ENCODE measurements at places on chromosomes 7 and 10. TPM values are rescaled to one million over a fixed set of nuclear protein-coding genes. Genes with fewer than 3 reads are reported as not detected.

TCF7L2 gene
- 51.7 TPM for polyA plus RNA-seq

C10orf62 gene
- not detected for polyA plus RNA-seq

DNA sequence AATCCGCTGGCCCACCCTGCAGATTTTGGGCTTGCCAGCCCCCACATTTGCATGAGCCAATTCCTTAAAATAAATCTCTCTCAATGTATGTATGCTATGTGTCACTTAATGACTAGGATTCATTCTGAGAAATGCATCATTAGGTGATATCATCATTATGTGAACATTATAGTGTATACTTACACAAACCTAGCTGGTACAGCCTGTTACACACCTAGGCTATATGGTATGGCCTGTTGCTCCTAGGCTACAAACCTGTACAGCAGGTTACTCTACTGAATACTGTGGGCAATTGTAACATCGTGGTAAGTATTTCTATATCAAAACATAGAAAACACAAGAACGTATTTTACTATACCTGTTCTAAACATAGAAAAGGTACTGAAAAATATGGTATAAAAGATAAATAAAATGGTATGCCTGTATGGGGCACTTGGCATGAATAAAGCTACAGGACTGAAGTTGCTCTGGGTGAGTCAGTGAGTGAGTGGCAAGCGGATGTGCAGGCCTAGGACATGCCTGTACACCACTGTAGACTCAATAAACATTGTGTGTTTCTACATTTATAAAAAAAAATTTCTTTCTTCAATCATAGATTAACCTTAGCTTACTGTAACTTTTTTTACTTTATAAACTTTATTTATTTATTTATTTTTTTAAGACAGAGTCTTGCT, 135.9 kb downstream of the ABCA13 start:
- no peak for DNase-seq

GRCh38 chr7:158281441-158281840, 306.2 kb downstream of the PTPRN2 start:
- DNase-seq, result no peak

DNA sequence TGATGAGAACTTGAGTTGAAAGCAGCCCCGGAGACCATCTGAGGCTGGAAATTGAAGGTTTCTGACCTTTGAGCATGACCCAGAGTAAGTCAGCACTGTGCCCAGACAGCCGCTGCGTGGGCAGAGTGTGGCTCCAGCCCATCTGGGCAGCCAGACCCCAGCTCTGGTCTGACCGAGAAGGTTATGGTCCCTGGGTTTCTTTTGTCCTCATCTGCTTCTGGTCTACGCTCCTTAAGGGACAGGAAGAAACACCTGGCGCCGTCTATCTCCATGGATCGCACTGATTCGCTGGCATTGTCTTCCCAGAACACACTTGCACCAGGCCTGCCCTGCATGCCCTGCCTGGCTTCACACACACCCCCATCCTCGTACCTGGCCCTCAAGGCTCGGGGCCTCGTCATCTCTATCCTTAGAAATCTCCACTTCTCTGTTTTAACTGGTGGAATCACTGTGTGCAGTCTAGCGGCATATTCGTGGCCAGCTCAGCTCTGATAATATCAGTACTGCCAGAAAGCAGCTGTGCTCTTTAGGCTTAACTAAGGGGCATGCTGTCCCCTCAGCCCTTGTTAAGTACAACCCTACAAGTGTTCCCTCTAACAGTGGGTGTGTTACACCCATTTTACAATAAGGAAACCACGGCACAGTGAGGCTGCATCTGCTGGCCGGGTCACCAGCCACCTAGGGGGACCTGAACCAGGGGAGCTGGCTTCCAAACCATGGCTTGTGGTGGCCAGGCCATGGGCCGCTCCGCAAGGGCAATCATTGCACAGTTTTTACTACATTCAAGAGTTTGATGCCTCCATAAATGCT, 127.7 kb downstream of the ADCY1 start:
- DNase-seq, result no peak

DNA sequence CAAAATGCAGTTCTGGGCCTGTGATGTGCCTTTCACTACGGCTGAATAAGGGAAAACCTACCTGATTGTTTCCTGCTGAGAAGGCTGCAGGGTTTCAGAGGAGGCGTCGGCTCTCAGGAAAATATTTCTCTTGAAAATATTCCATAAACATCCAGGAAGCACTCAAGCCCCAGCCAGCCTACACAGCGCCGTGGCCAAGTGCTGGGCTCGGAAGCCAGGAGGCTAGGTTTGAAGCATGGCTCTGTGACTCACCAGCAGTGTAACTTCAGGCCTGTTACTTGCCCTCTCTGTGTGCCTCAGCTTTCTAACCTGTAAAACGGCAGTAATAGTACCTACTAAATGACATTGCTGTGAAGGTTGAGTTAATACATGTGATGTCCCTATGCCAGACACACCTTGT, 399.1 kb downstream of the GATA3 start:
- no peak for DNase-seq

GRCh38 chr10:12981570-12981969, 19.9 kb downstream of the CCDC3 start:
- DNase-seq, result no peak

DNA sequence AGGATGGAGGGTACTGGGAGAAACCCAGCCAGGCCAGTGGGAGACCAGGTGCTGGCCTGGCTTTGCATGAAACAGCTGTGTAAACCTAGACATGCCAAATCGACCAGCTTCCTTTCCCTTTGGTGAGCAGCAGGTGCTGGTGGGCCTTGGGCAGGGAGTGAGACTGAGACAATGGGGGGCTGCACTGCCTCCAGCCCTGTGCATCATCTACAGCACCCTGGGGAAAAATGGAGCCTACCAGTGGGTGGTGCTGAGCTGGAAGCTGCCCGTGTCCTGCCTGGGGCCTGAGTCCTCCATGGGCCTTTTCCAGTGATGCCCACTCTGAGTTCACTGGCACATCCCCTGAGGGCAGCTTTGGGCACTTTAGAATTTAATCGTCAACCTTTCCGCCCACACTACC, 19.2 kb upstream of the DDC start:
- no peak for DNase-seq

- no peak for DNase-seq
Observed at GRCh38 chr10:70295926-70296325, 12.1 kb upstream of the NPFFR1 start.

GRCh38 chr7:47188653-47189315, 393.1 kb downstream of the TNS3 start:
- no peak for DNase-seq

DNA sequence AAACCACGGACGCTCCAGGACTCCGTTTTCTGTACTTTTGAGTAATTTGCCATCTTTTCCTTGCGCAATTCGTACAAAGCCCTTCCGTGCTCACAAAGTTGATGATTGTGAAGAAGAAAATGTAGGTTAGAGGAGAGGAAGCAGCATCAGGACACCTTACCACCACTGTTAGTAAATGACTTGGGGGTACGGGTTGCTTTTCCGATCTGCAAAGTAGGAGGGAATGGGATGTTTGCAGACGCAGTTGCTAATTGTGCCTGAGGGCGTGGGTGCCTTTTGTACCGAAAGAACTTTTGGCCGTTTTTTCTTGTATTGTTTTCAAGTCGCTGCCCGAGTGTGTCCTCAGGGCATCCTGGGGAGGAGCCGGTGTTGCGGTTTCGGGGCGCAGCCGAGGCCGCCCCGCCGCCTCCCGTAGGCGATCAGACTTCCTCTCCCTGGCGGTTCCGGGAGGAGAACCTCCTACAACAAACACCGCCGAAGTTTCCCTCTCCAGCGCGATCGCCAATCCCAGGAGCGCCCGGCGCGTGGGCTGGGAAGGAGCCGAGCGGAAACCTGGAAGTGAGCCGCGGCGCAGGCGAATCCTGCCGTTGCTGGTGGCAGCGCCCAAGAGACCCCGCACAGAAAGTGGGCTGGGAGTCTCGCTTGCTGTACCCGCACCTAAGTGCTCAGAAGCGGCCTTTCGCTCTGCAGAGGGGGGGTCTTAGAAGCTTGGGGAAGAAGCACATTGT, 1.0 kb downstream of the PRR15 start:
- peak; percentile 80 for DNase-seq

DNA sequence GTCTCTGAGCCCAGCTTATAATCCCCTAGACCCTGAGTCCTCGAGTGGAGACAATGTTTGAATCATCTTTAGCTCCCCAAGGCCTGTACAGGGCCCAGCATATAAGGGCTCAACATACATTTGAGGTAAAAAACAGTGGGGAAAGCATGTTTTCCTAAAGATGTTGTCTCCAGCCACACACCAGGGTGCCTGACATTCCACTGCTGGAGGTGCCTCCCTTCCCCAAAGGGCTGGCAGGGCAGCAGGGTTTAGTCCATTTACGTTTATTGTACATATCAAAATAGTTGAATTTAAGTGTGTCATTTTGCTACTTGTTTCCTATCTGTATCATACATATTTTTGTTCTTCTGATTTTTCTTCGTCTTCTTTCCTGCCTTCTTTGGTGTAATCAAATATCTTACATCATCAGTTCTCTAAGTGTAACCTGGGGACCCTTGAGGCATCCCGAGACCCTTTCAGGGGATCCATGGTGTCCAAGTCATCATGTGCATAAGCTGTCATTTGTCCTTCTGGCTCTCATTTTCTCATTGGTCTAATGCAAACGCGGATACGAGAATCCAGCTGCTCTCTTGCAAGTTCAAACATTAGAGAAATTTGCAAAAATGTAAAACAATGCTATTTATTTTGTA, 101.6 kb downstream of the PDGFA start:
- DNase-seq, result no peak

Measured in muscle of back (tissue), 13 donors.